ENCODE measurements at places on chromosomes 3 and 15. TPM values are rescaled to one million over a fixed set of nuclear protein-coding genes. Genes with fewer than 3 reads are reported as not detected.

- DNase-seq: no peak
- H3K36me3 ChIP-seq: no peaks in the 10 kb centered on the region
- H3K4me1 ChIP-seq: no peaks in the 10 kb centered on the region
- no peak overlapping the region for H3K4me3 ChIP-seq
Measured at GRCh38 chr3:106067711-106068110, 198.9 kb upstream of the CBLB start.

DNA sequence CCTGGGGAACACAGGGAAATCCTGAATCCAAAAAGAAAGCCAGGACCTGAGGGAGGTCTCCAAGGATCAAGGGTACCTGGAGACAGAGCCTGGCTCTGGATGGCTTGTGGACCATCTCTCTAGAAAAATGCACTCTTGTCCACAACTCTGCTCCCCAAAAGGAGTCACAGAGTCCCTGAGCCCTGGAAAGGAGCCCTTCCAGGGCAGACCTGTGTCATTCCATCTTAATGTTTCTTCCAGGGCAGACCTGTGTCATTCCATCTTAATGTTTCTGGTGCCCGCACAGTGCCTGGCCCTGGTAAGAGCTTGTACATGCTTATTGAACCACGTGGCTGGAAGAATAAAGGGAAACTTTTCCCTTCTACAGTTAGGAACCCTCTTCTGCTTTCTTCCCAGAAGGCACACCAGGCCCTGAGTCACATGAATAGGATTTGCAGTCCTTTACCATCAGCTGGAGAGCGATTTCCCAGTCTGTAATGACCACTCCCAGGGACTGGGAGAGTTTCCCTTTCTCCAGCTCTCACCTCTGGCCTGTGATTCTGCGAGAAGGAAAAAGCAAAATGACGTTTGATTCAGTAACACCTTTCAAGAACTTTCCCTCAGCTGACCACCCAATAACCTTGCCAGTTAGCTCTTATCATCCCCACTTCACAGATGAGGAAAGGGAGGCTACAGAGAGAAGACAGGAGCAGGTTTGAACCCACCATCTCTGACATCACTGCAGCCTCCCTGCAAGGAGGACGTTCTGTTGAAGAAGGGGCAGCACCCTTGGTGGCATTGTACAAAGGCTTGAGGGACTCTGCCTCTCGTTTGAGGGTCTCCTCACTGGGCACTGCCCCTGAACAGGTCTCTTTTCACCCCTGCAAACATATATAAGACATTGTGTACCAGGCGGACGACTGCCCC, 35.8 kb upstream of the SLCO2A1 start:
- DNase-seq: no peak
- H3K27me3 ChIP-seq: no peaks in the 10 kb centered on the region
- H3K4me3 ChIP-seq: no peak overlapping the region
- peaks cover 7% of the 10 kb centered on the region for H3K4me1 ChIP-seq
- no peak overlapping the region for H3K27ac ChIP-seq

LDHAL6B gene
- not detected for total RNA-seq

GOLGA8T gene
- total RNA-seq: 0.32 TPM
